ENCODE measurements at places on chromosomes 1 and 21.

DNA sequence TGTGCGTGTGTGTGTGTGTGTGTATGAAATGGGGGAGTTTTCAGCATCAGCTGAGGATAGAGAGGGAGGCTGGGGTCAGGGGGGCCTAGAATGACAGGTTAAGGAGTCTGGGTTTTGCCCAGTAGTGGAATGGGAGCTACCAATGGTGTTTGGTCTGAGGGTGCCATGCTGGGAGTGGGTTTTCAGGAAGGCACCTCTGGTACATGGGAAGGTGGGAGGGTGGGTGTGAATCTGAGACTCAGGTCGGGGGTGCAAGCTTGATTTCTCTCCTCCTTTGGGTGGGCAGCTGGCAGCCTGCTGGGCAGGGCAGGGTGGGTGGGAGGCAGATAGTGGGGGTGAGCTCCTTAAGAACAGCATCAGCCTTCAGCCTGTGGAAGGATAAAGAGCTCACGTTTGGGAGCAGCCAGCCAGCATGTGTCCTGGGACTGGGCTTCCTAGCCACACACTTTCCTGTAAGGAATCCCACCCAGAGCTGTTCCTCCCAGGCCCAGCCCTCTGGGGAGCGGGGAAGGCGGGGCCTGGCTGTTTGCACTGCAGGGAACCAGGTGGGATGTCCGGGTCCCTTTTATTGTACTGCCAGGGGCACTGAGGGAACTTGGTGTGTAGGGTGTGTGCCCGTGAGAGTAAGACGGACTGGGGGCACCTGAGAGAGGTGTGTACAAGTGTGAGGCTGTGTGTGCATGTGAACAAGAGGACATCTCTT, 152.8 kb downstream of the FOXD2 start:
- no peak for DNase-seq

DNA sequence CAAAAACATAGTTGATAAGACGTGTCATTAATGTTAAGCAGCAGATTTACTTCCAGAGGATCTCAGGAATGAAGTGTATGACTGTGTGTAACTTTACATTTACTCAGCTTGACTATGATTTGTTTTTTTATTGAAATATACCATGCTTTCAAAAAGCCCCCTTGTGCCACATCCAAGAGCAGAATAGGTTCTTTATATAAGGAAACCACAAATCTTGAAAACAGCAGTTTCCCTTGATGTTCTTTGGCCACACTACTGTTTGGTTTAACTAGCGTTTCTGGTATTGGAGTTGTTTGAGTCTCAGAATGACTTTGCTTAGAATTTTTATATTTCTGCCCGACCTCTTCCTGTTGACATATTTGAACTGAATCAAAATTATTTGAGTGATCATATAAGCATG, 25.0 kb downstream of the LRRC8C start:
- no peak for DNase-seq

GRCh38 chr1:228897901-228898300, 162.6 kb downstream of the RHOU start:
- DNase-seq, result no peak

DNA sequence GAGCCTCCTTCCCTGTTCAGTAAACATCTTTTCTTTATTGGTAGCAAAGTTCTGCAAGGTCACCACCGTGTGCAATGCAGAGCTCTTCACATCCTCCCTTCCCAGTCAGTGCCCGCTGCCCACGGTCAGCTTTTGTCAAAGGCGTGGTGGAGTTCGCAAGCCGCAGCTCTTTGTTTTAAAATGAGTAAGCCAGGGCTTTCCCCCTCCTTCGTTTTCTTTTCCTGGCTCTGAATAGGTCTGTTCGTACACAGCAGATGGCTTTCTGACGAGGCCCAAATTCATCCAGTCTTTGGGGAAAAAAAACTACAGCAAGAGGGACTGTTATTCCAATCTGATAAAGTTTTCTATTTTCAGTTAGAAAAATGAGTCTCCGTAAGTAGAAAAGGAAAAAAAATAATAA, 153.2 kb downstream of the LRIG2 start:
- no peak for DNase-seq

GRCh38 chr1:15946571-15947381, 29.1 kb downstream of the ZBTB17 start:
- DNase-seq, result no peak

DNA sequence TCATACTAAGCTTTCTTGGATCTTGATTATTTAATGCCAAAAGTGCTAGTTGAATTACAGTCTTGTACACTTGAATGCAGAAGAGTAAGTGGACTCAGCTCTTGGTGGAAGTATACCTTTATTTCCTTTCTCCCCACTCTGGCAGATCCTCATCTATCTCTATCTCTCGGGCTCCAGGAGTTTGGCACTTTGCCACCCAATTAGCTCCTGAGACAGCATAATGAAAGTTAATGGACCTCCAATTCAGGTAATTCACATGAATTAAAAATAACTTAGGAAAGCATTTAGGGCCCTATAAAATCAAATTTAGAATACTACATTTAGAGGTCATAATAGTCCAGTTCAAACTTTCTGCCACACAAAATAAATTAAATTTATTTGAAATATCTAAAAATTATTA, 67.4 kb downstream of the OLFM3 start:
- no peak for DNase-seq

- DNase-seq, result no peak
Observed at GRCh38 chr1:174358344-174358743, 89.4 kb upstream of the GPR52 start.

GRCh38 chr21:43274946-43275310, 106.1 kb downstream of the CRYAA start:
- DNase-seq, result no peak

GRCh38 chr1:4939266-4939665, 284.9 kb downstream of the AJAP1 start:
- no peak for DNase-seq

- DNase-seq, result no peak
Observed at GRCh38 chr1:38589036-38589435, 270.5 kb downstream of the RRAGC start.
